Activated naive CD4-positive, alpha-beta T cell treated with anti-CD3 and anti-CD28 coated beads, Interleukin-2, amount 50 U/mL, for 72 hours (primary cell): ENCODE measurements at places on chromosomes 5 and 9.

- no peak for DNase-seq
These were observed 45.7 kb upstream of the GHR start for GRCh38 chr5:42377496-42377895.

GRCh38 chr5:122408592-122409224 lies 96.7 kb downstream of the SNCAIP start:
- no peak for DNase-seq

GRCh38 chr9:96014078-96014477 lies 138.6 kb downstream of the ERCC6L2 start:
- peak; percentile 47 for DNase-seq

- DNase-seq, result no peak
These were observed 101.9 kb downstream of the F2RL2 start for GRCh38 chr5:76521240-76521758.

GRCh38 chr5:132471151-132471907 lies 19.2 kb downstream of the IRF1 start:
- no peak for DNase-seq

- DNase-seq, result peak; percentile 80
These were observed 61.3 kb downstream of the ENC1 start for GRCh38 chr5:74579215-74579614.

GRCh38 chr9:21856301-21857094 lies 54.1 kb downstream of the MTAP start:
- DNase-seq, result no peak

GRCh38 chr9:36086442-36086841 lies 49.7 kb downstream of the RECK start:
- no peak for DNase-seq

- DNase-seq, result no peak
These were observed 351.4 kb upstream of the FTMT start for GRCh38 chr5:121500310-121500709.

DNA sequence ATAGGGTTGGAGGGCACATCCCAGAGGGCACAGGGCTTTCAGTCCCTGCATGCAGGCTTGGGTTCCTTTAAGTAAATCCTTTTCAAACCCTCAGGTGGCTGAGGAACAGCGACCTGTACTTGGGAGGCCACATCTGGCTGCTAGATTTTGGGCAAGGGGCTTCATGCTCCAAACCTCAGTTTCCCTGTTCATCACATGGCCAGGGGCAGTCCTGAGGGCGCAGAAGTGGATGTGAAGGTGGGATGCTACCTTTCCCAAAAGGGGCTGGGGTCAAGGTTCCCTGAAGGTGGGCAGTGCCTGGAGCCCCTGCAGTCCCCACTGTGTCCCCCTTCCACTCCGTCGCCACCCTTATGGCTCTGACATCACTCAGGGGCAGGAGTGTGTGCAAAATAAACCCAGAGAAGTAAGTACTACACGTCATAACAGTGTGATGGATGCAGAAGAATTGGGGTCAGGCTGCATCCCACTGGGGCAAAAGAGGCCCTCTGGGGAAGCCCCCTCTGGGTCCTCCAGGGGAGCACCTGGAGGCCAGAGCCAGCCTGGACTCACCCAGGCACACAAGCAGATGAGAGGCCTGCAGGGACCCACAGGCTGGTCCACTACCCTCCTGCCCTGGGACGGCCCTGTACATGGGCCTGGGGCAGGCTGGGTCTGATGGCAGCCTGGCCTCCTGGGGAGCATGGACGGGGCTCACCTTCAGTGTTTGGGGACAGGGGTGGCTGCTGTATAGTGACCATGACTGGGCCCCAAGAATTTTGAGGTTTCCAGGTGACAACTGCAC lies 1.9 kb upstream of the CARD19 start:
- DNase-seq, result peak; percentile 57

DNA sequence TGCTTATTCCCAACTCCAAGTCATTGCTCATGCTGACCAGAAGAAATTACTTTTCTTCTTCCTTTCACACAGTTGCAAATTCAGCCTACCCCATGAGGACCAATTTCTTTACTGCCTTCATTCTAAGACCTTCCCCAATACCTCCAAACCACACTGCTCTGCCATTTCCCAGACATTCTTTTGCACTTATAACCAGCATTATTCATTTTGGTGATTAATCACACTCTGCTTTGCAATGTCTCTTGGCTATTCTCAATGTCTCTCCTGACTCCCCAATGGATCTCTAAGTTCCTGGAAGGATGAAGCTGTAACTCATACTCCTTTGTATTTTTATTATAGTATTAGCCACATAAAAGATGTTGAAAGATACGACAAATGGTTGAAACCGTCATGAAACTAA lies 105.7 kb upstream of the RANBP3L start:
- DNase-seq, result no peak

- no peak for DNase-seq
These were observed 66.3 kb downstream of the C9orf50 start for GRCh38 chr9:129554649-129555048.

GRCh38 chr5:21910731-21911130 lies 942.4 kb downstream of the CDH12 start:
- DNase-seq, result no peak

GRCh38 chr5:147190331-147190730 lies 44.5 kb upstream of the STK32A start:
- no peak for DNase-seq

DNA sequence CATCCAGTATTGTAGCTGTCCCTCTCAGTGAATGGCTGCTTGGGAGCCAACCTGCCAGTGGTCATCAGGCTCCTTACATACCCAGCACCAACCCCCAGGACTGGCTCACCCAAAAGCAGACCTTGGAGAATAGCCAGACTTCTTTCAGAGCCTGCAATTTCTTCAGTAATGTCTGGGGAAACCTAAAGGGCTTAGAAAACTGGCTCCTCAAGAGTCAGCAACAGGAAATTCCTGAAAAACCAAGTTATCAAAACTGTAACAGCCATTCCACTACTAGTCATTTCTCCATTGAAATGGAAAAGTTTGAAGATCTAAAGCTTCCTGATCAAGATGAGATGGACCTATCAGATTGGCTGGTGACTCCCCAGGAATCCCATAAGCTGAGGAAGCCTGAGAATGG lies 12.3 kb upstream of the STING1 start:
- no peak for DNase-seq

DNA sequence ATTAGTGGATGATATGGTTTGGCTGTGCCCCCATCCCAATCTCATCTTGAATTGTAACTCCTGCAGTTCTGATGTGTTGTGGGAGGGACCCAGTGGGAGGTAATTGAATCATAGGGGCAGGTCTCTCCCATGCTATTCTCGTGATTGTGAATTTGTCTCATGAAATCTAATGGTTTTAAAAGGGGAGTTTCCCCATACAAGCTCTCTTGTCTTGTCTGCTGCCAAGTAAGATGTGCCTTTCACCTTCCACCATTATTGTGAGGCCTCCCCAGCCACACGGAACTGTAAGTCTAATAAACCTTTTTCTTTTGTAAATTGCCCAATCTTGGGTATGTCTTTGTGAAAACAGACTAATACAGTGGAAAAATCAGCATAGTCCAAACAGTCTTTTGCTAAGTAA lies 235.5 kb downstream of the TMEM161B start:
- DNase-seq, result no peak

- no peak for DNase-seq
These were observed 601.2 kb upstream of the TYRP1 start for GRCh38 chr9:12091865-12092527.

DNA sequence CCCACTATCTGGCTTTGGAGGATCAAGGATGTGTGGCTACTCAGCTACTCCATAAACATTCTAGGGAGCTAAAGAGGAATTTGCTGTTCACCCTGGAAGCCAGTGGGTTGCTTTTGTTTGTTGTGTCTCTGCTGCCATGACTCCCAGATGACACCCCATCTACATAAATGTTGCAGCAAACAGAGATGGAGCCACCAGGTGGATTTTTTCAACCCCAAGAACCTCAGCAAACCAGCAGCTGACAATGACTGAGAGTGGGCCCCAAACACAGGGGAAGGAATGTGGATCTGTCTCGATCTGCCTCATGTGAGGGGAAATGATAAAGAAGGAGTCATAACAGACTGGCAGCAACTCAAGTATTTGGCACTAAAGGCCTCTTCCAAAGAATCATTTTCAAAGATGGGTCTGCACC lies 132.7 kb upstream of the TNC start:
- no peak for DNase-seq

- no peak for DNase-seq
These were observed 852.2 kb downstream of the EFNA5 start for GRCh38 chr5:106818552-106818951.

GRCh38 chr9:12968093-12968492 lies 193.3 kb downstream of the LURAP1L start:
- DNase-seq, result no peak

DNA sequence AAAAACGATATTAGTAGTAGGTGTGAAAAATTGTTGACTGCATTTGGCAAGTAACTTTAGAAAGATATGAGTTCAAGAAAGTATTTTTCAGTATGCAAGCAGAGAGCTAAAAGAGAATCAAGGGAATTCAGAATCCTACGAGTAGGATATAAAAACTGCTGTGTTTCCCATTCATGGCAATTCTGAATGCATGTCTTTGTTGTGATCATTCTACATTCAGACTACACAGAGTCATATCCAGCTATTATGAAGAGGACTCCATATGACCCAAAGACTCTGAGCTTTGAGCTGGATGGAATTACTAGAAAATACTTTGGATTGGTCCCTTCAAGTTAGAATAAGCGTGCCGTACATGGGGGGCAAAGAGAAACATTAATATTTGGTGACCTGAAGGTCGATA lies 12.0 kb downstream of the IFNE start:
- no peak for DNase-seq

GRCh38 chr9:83285445-83286225 lies 222.7 kb upstream of the RASEF start:
- no peak for DNase-seq

DNA sequence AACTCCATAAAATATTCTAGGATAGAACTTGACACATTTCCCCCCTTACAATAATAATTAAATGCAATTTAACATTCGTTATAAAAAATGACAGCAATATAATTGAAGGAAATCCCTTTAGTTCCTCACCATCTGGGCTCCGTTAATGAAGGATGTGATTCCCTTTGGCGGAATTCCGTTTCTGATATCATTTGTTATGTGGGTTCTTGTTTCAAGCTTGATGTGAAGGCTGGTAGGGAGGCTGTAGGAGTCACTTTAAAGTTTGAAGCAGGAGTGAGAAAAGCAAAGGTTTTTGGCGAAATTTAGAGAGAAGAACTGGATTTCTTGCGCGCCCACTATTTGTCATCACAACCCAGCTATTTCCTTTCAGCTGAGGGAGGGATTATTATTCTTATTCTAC lies 4.0 kb downstream of the RGS7BP start:
- no peak for DNase-seq

DNA sequence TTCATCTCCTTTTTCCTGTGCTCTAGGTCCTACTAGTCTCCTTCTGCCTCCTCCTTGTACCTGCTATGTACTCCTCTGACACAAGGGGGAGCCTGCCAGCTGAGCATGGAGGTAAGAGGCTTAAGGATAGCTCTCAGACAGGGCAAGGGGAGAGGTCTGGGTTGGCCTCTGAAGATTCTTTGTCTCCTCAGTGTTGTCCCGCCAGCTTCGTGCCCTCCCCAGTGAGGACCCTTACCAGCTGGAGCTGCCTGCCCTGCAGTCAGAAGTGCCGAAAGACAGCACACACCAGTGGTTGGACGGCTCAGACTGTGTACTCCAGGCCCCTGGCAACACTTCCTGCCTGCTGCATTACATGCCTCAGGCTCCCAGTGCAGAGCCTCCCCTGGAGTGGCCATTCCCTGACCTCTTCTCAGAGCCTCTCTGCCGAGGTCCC lies 3.8 kb downstream of the CREB3 start:
- peak; percentile 70 for DNase-seq

DNA sequence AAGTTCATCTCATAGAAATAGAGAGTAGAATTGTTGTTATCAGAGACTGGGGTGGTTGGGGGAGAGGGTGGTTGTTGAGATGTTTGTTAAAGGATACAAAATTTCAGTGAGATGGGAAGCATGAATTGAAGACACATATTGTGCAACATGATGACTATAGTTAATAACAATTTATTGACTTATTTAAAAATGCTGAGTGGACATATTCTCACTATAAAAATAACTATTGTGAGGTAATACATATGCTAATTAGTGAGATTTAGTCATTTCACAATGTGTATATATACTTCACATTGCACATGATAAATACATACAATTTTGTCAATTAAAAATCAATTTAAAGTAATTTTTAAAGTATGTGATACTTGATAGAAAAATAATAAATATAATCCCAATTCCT lies 722.5 kb upstream of the CHD1 start:
- no peak for DNase-seq

GRCh38 chr9:125325826-125326225 lies 64.2 kb downstream of the GAPVD1 start:
- DNase-seq, result no peak

DNA sequence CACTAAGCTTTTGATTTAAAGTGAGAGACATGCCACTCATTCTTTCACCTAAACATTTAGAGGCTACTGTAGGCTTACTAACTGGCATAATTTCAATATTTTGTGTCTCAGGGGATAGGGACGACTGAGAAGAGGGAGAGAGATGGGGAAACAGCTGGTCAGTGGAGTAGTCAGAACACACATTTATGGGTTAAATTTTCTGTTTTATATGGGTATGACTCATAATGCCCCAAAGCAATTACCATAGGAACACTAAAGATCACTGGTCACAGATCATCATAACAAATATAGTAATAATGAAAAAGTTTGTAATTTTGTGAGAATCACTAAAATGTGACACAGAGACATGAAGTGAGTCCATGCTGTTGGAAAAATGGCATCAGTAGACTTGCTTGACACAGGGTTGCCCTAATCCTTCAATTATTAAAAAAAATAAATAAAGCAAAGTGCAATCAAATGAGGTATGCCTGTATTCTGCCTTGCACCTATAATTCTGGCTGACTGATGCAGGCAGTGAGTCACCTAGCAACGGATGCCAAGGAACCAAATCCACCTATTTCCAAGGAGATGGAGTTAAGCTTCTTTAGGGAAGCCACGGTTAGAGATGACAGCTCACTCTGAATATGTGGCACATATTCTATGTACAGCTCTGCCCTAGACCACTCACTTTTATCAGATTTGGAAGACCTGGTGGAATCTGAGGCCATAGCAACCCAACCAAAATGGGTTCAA lies 166.1 kb downstream of the MARCHF11 start:
- no peak for DNase-seq

DNA sequence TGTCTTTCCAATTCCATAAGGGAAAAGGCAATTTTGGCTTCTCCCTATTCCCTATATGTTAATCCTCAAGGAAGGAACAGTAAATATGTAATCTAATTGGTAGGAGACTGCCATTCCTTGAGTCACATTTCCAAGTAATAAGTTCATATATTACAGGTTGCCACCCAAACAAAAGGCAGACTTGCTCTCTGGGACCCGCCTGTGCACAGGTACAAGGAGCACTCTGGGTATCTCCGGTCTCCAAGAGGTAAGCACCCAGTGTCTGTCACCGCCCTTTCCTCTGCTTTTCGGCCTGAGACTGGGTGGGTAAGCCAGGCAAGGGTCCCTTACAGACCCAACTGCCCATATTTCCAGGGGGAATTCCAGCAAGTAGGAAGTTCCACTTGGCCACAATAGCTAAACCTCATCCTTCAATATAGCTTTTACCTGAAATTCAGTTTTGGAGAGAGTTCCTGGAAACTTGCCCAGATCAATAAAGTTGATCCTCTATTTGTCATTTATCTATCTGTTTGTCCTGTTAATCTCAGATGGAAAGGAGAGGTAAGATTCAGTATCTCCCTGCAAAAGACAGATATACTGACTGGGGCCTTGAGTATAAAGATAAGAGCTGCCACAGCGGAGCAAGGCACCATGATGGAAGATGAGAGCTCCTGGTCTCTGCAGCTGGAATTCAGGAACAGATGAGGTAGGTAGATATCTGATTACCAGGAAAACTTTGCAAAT lies 81.8 kb downstream of the SUSD1 start:
- no peak for DNase-seq
